ENCODE measurements at places on chromosomes 7 and 10.

DNA sequence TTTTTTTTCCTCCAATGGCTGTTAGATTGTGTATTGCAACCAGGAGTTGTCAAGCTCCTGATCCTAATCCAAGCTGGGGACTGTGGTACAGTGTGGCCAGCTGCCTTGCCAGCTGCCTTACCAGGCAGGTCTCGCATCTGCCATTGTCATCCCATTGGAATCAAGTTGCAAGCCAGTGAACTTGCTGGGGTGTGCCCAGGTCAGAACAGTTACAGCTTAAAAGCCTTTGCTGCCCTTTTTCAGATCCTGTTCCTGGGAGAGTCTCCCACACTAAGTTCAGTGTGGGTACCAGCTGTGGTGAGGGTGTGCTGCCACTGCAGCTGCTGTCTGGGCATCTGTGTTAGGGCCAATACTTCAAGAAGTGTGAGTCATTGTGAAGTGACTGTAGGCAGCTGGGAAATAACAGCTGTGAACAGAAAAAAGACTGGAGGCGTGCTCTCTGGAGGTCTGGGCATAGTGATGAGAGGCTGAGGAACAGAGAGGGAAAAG lies 72.8 kb downstream of the CCNY start:
- DNase-seq: no peak

DNA sequence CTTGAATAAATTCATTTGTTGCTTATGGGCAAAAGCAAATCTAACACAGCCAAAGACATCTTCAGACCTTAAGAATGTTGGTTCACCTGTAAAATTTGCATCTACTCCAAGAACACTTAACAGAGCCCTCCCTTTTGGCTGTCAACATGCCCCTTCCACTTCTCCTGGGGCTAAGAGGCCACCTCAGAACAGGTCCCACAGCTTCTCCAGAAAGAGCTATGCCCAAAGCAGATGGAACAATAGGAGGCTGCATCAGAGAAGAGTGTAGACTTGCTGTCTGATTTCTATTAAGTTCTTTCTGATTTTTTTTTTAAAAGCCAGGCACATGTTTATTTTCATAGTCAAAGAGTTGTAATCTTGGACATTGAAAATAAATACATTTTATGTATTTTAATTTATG lies 26.1 kb upstream of the TRIL start:
- DNase-seq: no peak

- no peak for DNase-seq
Measured at GRCh38 chr10:124494046-124494807, 32.6 kb downstream of the LHPP start.

DNA sequence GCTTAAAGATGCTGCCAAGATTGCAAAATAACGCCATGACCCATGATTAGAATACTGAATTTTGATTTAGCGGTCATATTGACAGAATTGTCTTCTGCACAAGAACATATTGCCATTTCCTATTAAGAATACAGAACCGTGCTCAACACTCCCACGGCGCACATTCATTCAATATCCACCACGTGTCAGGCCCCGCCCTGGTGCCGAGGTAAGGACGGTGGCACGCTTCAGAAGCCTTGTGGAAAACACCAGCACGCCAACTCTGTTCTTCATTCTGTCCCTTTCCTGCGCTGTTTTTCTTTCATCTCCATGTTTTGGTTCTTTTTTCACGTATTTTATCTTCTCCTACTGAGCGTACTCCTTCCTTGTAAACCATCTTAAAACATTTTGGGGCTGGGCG lies 189.3 kb downstream of the ZMYND11 start:
- DNase-seq: no peak

DNA sequence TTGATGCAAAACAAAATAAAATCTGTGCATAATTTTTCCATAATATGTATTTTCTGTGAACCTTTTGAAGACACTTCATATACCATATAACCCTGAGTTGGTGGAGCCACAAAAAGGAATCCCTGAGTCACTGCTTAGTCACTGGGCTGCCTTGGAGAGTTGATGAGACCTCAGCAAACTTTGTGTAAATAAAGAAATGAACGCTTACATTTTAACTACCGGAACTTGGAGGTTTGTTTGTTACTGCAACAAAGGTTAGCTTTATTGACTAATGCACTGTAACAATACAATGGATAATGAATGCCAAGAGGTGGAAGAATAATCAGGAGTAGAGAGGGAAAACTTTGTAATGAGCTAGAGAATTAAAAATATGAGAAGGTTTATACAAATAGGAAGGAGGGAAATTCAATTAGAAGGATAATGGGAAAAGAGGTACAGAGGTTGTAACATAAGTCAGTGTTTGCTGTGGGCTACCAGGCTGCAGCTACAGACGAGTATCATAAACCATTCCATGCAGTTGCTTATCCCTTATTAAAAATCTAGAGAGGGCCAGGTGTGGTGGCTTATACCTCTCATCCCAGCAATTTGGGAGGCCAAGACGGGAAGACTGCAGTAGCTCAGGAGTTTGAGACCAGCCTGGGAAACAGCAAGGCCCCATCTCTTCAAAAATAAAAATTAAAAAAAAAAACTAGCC lies 1042.1 kb downstream of the TYW1 start:
- DNase-seq: no peak

Data from activated CD8-positive, alpha-beta memory T cell treated with anti-CD3 and anti-CD28 coated beads for 1 hour (primary cell).